ENCODE measurements at places on chromosomes 16 and 17.

GRCh38 chr16:11178424-11178823, 77.6 kb downstream of the SOCS1 start:
- DNase-seq: no peak

DNA sequence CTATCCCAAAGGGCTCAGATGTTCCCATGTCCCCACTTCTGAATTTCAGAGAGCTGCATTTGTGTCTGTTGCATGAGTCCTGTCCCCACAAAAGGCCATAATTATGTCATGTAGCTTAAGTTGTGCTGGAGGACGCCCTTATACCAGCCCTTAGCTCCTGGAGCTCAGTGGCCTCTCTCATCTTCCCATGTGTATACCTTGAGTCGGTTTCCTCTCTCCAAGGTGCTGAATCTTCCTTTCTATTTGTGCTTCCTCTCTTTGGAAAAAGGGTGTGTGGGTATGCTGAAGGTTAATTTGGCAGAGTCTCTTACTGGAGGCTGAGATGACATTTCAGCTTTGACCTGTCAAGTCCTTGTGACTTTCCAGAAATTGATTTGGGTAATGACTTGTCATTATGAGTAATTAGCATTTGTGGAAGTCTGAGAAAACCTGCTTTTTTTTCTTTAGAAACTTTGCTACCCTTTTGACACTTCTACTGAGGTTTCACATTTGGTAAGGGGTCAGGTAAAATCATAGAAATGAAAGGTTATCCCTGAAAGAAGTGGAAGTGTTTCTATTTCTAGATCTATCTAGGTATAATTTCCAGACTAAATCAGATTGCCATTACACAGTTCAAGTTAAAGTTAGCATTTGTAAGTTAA, 185.4 kb downstream of the ABCC12 start:
- peak; percentile 70 for DNase-seq

GRCh38 chr17:76354747-76355310, 1.1 kb upstream of the PRPSAP1 start:
- no peak for DNase-seq

DNA sequence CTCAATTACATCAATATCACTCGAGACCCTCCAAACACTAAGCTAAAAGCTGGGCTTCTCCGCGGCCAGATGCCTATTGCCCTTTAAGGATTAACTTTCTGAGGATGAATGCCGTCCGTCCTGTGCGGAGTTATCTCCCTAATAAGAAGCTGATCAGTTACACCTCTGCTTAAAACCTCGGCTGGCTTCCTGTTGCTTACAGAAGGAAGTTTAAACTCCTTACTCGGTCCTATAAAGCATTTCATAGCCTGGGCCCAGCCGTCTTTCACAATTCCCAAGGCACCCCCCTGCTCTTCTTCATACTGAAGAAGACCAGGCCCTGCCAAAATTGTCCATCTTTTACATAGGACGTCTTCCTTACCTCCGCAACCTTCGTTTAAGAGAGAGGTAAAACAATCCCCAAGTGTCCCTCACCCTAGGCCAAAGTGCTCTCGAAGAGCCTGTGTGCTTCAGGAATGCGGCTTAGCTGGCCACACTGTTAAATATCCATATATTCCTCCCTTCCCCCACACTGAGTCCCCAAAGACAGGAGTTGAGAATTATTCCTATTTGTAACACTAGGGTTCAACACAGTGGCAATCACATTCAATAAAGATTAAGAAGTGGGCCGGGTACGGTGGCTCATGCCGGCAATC, 112.6 kb upstream of the IRX5 start:
- no peak for DNase-seq

DNA sequence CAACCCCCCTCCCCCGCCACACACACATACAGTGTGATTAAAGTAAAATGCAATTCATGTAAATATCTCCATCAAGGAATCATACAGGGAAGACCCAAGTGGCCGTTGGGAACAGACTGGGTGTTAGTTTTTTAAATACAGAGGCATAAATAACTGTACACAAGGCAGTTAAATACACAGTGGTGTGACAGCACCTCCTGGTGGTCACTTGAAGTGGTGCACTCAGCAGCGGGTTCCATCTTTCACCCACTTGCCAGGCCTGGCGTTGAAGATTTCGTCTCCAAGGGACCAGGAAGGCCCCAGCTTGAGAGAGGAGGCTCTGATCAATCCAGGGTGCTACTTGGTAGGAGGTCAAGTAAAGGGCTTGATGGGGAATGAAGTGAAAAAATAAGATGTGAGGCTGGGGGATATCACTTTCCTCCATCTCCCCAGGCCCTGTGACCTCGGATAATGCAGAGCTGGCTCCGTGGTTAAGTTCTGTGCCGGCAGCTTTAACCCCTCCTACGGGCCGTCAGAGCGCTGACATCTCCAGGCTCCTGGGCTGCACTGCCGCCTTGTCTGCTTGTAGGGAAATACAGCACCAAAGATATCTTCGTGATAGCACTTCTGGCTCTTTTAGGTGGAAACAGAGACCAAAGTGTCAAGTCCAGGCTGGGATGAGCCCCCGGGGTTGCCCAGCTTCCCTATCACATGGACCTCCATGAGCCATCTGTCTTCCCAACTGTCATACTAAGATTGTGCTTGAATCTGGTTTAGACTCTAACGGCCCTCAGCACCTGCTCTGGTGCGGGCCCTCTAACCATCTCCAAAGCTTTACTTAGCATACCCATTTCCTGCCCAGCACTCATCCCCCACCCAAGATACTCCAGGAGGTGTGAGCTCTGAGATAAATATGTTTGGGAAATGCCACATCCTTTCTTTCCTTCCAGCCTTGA, 20.7 kb downstream of the LGALS9 start:
- DNase-seq: peak; percentile 47

DNA sequence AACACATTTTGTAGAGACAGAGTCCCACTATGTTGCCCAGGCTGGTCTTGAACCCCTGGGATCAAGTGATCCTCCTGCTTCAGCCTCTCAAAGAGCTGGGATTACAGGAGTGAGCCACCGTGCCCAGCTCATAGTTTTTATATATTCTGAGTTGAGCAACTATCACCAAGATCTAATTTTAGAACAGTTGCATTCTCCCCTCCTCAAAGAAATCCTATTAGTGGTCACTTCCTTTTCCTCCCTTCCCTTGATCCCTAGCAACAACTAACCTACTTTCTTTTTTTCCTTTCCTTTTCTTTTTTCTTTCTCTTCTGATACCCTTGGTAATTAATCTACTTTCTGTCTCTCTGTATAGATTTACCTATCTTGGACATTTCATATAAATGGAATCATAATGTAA, 61.5 kb upstream of the B4GALNT2 start:
- no peak for DNase-seq

DNA sequence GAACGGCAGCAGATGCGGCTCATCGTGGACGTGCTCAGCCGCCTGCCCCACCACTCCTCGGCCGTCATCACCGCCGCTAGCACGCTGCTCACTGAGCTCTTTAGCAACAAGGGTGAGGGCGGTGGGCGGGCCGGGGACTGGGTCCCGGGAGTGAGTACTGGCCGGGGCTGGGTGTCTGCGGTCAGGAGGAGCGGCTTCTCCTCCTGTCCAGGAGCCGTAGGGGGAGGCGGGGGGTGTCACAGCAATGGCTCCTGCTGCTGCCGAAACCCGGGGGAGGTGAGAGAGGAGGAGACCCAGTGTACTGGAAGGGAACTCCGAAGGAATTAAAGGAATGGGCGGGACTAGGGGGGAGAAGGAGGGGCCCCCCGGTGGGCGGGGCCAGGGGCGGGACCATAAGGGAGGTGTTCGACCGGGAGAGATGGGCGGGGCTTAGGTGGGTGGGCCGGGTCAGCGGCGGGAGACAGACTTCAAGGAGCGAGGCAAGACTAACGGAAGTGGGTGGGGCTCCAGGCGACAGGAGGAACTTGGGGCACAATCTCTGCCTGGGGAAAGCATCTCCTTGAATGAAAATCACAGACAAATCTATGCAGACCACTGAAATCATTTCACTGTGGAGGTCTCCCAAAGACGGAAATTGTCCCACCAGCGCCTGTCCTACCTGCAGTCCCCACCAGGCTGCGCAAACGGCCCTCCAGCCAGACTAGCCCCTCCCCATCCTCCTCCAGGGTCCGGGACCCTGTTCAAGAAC, 2.4 kb downstream of the NAGS start:
- peak; percentile 98 for DNase-seq

DNA sequence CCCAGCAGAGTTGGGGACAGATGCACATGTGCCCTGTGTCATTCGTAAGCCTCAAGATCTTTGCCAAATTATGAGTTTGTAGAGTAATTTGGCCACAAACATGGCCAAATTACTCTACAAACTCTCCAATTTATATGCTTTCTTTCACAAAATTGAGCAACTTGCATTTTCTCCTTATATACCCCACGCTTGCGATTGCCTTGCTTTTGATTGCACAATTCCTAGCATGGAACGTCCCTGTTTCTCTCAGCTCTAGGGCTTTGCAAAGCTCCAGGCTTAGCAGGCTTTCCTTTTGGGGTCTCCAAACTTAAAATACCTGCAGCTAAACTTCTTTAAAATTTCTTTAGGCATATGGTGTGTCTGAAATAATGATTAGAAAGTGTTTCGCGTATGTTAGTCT, 28.5 kb upstream of the MAF start:
- DNase-seq: no peak

DNA sequence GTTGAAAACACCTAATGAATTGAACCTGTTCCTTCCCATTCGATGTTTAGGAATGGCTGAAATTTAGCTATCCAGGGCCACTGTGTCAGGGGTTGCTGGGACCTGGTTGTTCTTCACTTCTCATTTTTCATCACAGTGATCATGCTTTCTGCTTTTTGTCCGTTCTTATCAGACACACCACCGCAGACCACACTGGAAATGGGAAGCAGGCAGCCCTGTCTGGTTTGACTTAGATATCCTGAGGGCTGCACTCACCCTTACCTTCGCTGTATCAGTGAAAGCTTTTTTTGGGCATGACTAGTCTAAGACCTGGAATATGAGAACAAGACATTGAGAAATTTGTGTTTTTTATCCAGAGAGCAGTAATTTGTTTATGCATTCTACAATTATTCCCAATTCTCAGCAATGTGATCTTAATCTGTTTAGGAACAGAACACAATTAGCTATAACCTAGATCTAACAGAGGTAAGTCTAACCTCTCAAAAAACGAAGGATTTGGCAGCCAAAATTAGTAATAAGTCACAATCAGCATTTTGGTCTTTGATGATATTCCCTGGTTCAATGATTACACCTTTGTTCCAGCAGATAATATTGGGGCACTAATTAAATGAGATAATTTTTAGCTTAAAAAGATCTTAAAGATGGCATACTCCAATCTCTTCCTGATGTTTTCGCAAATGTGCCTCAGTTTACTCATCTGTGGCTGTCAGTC, 126.0 kb upstream of the GOT2 start:
- no peak for DNase-seq

GRCh38 chr17:38339891-38340290, 3.9 kb downstream of the GPR179 start:
- DNase-seq: no peak

DNA sequence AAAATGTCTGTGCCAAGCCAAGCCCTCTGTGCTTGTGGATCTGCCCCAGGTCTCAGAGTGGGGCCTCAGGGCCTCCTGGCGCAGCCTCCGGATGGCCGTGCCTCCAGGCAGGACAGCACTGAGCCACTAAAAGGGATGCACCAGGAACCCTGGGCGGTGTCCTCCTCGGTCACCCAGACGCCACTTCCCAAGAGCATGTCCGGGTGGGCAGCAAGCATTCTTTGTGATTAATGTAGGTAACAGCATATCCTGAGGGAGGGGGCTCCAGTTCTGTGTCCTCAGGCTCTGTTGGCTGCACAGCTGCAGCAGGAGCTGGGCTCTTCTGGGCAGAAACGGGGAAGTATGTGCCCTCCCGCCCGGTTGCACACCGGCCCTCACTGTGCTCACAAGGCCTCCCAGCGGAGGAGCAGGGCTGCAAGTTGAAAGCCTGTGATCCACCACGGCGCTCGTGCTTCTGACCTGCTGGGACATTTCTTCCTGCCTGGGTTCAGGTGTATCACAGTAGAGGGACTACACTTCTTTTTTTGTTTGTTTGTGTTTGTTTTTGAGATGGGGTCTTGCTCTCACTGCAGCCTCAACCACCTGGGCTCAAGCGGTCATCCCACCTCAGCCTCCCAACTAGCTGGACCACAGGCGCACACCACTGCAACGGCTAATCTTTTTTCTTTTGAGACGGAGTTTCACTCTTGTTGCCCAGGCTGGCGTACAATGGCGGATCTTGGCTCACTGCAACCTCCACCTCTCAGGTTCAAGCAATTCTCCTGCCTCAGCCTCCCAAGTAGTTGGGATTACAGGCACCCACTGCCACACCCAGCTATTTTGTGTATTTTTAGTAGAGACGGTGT, 37.9 kb upstream of the CHMP6 start:
- no peak for DNase-seq

DNA sequence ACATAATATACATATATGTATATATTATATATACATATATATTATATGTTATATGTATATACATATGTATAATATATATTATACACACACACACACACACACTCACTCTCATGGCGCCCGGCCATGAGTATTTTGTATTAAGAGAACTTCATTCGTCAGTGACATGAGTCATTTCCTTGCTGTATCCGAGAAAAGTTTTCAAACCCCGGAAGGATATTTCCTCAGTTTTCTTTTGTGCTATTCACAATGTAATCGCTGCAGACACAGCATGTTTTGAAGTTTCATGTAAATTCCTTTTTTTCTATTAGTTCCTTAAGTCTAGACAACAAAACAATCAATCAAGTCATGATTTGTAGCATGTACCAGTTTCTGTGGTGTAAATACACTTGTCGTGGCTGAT, 33.3 kb downstream of the OR1D5 start:
- DNase-seq: no peak

- DNase-seq: no peak
These were observed 20.7 kb downstream of the ZNF652 start for GRCh38 chr17:49341356-49341755.

DNA sequence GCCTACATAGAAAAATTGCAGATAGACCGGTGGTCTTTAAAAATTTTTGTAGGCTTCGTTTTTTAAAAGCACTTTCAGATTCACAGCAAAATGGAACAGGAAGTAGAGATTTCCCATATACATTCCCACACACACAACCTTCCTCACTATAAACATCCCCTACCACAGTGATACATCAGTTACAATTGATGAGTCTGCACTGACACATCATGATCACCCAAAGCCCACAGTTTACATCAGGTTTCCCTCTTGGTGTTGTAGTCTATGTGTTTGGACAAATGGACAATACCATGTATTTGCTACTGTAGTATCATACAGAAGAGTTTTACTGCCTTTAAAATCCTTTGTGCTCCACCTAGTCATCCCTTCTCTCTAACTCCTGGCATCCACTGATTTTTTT, 113.9 kb upstream of the ADAMTS18 start:
- DNase-seq: no peak

DNA sequence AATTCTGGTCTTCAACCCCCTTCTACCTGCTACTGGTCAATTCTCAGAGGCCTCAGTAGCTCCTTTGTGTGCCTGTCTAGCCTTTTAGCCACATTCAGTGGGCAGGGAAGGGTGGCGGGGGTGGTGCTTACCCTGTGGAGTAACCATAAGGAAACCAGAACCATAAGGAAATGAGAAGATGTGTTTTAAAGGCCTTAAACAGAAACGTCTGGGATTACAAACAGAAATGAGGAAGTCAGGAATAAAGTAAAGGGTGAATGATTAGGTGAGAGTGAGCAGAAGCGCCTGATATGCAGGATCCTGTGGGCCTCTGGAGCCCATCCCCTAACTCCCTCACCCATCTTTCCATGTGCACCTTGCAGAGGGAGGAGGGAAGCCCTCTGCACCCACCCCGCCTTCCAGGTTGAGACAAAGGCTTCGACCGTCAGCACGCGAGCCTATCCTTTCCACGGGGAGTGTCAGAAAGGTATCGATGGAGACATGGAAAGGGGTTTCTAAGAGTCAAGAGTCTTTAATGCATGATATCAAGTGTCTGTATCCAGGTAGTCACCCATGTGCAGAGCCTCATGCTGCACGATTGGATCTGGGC, 20.4 kb downstream of the KIAA0513 start:
- no peak for DNase-seq

GRCh38 chr17:68195667-68196393, 52.0 kb upstream of the AMZ2 start:
- DNase-seq: no peak

Data from neuronal stem cell (in vitro differentiated cells).